Occipital lobe (tissue), 3 donors: ENCODE measurements at places on chromosomes 13 and 19. TPM values are rescaled to one million over a fixed set of nuclear protein-coding genes. Genes with fewer than 3 reads are reported as not detected.

Gene S1PR4
- 0.16 TPM for total RNA-seq

Gene TMPRSS9
- 0.16 TPM for total RNA-seq

Gene KIR2DL3
- not detected for total RNA-seq

Gene TPT1
- 2,066 TPM for total RNA-seq

Gene N4BP2L1
- total RNA-seq: 20.0 TPM

Gene RAVER1
- 3.0 TPM for total RNA-seq

Gene ZBTB32
- not detected for total RNA-seq
